Activated CD4-positive, CD25-positive, alpha-beta regulatory T cell treated with anti-CD3 and anti-CD28 coated beads, Interleukin-2, amount 50 U/mL, for 16 hours (primary cell): ENCODE measurements at places on chromosomes 11 and 22.

DNA sequence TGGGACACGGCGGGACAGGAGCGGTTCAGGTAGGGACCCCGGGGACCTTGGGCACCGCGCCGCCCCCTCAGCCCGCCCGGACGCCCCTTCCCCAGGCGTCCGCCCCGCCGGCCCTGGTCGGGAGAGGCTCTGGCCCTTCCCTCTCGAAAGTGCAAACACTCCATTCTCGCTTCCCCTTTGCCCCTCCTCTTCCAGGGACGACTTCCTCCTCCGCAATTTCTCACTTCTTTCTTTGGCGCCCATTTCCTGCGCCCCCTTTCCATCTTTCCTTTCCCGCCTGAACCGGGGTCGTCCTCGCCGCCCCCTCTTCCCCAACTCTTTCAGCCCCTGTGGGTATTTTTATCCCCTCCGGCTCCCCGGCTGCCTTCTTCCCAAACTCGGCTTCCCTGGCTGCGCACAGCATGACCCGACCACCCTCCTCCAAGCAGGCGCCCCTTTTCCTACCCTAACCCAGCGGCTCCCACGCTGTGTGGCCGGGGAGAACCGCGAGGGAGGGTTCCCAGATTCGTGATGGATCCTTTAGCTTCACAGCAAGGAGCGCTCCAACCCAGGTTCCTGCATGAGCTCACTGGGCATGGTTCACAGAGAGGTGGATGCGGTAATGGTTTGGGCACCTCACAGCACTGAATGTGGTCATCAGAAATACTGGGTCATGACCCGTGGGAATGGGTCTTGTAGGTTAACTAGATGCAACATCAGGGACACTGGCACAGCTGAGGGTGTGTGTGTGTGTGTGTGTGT, 689 bp downstream of the RAB39A start:
- no peak for DNase-seq

- DNase-seq = no peak
These were observed 73.9 kb downstream of the SPON1 start for GRCh38 chr11:14036469-14036868.

DNA sequence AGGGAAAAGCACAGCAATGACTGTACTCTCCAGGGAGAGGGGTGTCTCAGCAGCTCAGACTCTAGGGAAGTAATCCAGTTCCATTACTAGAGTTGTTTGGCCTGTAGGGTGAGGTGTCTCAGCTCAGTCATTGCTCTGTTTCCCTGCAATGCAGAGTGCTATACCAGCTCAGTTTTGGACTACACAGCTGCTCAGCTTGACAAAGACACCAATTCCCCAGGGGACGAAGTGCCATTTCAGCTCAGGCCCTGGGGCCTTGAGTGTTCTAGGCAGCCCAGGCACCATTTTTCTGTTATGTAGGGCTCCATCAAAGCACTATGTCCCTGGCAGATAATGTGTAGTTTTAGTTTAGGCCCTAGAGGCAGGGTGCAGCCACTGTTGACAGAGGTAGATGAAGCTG, 18.2 kb downstream of the CALCB start:
- DNase-seq = no peak

DNA sequence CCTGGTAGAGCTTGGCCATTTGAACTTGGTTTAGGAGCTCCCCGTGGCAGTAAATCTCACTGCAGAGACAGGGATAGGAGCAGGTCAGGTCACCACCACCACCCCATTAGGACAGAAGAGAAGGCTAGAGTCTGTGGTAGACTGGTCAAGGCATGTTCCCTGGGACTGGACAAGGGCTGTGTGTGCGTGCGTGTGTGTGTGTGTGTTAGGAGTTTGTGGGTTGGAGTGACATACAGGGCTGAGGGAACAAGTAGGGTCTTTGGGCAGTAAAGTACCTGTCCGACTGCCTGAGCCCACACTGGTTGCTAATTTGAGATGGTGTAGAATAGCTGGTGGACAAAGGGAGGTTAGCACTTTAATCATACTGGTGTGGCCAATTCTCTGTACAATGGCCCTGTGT, 16.1 kb downstream of the TREH start:
- no peak for DNase-seq

- DNase-seq = peak; percentile 73
These were observed 6.7 kb upstream of the MCAM start for GRCh38 chr11:119323532-119324033.

DNA sequence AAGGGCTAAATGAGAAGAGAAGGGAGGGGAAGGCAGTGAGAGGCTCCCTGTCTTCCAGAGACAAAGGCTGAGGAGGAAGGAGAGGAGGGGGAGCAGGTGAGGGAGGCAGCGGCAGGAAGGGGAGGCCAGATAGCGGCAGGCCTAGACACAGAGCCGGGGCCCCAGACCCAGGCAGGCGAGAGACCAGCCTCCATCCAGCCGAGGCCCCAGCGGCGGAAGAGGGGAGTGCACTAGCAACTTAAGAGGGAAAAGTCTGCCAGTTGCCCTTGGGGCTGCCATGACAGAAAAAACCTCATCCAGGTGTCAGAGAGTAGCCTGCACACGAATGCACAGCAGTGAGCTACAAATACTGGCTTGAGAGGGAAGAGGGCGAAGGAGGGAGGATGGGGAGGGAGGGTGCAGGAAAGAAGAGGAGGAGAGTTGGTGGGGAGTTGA, 46.7 kb downstream of the IGLL1 start:
- DNase-seq = no peak

DNA sequence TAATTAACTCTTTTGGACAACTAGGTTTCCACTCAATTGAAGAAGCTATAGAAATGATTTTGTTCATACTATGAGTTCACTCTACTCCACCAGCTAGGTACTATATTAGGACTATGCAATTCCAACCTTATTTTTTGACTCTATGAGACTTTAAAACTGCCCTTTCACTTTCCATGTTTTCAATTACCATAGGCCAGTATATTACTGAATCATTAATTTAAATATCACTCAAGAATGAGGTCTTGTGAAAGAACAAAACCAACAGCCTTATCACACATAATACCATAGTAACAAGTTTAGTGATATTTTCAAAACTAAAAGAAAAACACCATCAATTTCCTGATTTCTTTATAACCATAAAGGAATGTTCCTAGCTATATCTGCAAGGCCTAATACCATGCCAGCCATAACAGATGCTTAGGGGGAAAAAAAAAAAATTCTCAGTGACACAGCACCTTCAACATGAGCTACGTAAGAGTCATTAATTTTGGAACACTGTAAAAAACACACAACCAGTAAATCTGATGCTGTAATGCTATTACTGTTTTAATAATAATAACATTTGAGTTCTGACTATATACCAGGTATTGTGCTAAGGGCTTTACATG, 6.1 kb downstream of the DCUN1D5 start:
- no peak for DNase-seq

DNA sequence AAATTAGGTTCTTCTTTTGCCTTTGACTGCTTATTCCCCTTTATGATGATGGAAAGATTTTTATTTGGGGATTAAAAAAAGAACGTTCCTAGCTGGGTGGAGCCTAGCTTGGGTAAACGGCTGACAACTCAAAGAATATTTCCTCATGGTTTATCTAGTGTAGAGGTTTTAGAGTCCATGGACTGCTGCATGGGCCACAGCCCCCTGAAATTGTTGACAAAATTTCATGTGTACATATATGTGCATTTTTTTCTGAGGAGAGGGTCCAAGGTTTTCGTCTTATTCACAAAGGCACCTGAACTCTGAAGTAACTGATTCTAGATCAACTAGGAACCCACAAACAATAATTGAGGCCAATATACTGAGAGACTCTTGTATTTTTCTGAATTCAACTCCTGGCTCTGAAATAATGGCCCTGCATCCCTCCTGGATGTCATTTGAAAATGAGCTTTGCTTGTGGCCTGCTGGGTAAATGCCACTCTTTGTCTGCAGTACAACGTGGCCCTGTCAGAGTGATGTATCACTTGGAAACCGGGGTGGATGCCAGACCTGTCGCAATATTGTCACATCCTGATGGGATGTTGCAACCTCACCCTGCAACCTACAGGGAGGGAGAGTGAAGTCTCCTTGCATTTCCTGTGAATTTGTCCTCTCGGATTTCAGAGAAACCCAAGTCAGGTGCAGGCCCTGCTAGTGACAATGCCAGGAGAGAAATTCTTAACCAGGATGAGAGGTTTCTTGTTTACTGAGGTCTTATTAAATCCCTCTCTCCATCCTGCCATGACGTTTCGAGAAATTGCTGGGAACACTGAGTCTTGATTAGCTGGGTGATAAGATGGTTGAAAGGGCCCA, 33.8 kb downstream of the EHF start:
- no peak for DNase-seq

GRCh38 chr11:102757823-102758549, 22.4 kb downstream of the MMP10 start:
- no peak for DNase-seq

DNA sequence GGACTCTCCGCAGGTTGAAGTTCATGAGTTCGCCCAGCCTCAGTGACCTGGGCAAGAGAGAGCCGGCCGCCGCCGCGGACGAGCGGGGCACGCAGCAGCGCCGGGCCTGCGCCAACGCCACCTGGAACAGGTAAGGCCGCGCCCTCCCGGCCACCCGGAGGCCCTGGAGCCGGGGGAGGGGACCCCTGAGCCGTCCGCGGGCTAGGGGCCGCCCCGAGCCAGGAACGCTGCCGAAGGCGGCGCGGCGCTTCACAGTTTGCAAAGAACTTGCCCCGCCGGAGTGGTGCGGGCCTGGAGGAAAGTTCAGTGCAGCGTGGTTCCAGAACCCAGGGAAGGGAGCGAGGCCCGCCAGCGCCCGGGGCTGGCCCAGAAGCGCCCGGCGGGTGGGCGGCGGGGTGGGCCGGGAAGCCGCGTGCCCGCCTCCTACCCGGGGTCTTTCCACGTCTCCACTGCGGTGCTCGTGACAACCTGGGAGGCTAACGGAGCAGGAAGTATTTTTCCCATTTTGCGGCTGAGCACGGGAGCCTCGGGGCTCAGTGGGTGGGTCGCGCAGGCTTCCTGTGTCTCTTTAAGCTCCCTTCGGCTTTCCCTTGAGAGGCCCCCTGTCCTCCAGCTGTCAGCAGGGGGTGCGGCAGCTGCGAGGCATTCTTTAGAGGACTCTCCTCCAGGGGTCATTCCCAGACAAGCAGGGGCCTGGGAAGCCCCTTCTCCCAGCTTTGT, 635 bp downstream of the PRR5 start:
- DNase-seq = no peak

GRCh38 chr11:62712861-62713260, 5.4 kb downstream of the GNG3 start:
- DNase-seq = no peak

GRCh38 chr22:36922105-36922608, 8.7 kb downstream of the CSF2RB start:
- no peak for DNase-seq

- no peak for DNase-seq
These were observed 21.6 kb downstream of the MMP20 start for GRCh38 chr11:102603576-102603975.

- no peak for DNase-seq
These were observed 1.2 kb upstream of the PDE3B start for GRCh38 chr11:14642453-14642852.

DNA sequence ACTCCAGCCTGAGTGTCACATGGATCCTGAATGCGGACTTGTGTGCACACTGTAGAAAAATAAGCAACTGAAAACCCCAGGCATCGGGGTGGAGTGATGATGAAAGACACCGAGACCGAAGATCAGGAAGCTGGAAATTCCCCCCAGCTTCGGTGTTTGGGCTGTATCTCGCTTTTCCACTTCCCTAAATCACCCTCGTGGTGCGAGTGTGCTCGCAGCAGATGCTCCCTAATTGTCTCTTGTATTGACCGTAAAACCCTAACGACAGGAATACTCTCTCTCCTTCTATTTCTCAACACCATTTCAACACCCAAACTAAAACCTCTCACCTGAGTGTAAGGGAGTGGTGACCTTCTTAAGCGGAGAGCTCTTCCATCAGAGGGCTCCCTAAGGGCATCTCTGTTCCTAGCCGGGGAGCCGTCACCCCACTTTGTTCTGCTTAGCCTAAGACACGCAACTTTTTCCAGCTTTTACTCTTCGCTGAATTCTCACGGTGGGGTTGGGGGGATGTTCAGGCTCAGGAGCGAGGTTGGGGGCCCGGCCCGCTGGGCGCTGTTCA, 635 bp upstream of the GRK3 start:
- DNase-seq = no peak

DNA sequence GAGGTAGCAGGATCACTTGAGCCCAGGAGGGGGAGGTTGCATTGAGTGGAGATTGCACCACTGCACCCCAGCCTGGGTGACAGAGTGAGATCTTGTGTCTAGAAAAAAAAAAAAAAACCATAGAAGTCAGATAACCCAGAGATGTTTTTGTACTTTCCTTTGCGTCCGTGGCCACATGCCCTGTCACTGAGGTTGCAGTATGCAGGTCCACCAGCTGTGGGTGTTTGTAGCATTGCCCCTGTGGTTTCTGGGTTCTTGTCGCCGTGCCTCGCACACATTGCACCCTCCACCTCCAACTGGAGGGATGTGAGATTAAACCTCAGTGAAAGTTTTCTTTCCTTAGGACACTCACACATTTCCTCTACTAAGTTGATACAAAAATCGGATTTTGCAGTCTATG, 70.3 kb downstream of the TNRC6B start:
- no peak for DNase-seq

DNA sequence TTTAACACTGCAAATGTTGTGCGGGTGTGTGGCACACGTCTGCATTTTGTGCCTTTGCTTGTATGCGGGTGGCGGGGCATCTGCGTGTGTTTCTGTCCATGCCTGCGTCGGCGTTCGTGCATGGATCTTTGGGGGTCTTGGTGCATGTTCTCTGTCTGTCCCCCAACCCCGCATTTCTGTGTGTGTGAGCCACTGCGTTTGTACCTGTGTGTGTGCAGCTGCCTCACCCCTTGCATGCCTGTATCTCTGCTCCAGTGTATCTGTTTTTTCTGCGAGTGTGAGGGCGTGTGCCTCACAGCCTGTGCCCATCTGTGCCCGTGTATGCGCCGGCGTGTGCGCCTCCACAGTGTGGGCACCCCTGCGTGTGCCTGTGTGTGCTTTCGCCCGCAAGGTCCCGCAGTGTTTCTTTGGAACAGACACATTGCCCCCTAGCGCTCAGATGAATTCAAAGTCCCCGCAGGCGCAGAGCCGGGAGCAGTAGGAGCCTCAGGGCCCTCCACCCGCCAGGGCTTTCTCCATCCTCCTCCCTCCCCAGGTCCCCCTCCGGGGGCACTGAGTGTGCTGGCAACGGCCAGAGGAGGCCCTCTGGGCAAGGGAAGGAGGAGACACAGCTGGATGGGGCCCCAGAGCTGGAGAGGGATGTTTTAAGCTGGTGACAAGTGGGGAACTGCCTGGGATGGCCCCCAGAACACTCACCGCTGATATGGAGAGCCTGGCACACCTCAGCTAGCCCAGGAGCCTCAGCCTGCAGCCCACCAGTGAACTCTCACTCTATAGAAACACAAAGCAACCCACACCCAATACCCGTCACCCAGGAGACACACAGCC, 3.1 kb upstream of the MN1 start:
- DNase-seq = peak; percentile 27

GRCh38 chr11:33262011-33262645, 4.9 kb downstream of the HIPK3 start:
- DNase-seq = no peak

DNA sequence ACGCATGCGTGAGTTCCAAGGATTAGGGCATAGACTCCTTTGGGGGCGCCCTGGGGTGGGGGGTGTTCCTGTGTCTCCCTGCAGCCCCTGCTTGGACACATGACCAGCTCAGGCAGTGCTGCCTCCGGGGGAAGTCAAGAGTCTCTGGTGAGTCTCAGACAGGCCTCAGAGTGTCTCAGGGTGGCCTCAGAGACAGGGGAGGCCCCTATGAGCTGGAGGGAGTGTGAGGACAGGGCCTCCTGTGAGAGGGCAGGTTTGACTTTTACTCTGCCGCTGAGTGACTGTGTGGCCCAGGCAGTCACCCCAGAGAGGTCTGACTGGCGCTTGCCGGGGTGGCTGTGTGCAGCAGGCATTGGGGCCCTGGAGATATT, 41.2 kb upstream of the KCNQ1OT1 start:
- no peak for DNase-seq
